ENCODE measurements at places on chromosomes 3 and 15. TPM values are rescaled to one million over a fixed set of nuclear protein-coding genes. Genes with fewer than 3 reads are reported as not detected.

DNA sequence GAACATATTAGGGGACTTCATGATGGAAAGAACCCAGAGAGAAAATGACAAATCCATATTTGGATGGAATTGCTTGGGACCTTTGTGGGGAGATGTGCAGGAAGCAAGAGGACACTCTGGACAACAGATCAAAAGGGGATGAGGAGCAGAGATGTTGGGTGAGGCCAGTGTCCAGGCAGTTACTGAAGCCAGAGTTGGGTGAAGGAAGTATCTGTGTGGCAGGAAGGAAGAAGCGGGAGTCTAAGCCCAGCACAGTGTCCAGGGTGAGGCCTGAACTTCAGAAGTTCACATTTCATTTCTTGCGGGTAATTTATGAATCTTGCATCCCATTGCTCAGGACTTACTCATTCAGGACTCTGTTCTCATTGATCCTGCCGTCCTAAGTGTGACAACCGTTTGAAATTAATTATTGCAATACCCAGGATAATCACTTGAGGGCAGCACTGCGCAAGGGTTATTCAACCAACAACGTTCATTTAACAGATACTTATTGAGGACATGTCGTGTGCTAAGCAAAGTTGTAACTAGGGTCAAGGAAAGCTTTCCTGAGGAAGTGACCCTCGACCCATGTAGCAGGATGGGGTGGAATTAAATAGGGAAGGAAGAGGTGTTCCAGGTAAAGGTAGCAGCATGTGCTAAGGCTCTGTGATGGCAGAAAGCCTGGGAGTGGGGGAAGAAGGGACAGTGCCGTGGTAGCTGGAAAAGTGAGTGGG, 61.3 kb upstream of the CMTM8 start:
- H3K4me3 ChIP-seq, result peak overlapping the region; percentile 40
- H3K4me1 ChIP-seq, result peaks cover 10% of the 10 kb centered on the region
- H3K27me3 ChIP-seq, result peaks cover 9% of the 10 kb centered on the region
- peaks cover 9% of the 10 kb centered on the region for H3K36me3 ChIP-seq
- peak; percentile 33 for DNase-seq

The TMEM212 gene
- total RNA-seq, result not detected

DNA sequence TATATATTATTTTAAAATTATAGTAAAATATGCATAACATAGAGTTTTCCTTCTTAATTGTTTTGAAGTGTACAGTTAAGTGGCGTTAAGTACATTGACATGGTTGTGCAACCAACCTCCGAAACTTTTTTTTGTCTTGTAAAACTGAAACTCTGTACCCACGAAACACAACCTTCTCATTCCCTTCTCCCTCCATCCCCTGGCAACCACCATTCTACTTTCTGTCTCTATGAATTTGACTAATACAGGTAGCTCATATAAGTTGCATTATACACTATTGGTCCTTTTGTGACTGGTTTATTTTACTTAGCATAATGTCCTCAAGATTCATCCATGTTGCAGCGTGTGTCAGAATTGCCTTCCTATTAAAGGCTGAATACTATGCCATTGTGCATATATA, 179.4 kb downstream of the SATB1 start:
- H3K4me3 ChIP-seq, result no peak overlapping the region
- no peak overlapping the region for H3K27ac ChIP-seq
- no peaks in the 10 kb centered on the region for H3K36me3 ChIP-seq
- DNase-seq, result no peak
- no peaks in the 10 kb centered on the region for H3K27me3 ChIP-seq

DNA sequence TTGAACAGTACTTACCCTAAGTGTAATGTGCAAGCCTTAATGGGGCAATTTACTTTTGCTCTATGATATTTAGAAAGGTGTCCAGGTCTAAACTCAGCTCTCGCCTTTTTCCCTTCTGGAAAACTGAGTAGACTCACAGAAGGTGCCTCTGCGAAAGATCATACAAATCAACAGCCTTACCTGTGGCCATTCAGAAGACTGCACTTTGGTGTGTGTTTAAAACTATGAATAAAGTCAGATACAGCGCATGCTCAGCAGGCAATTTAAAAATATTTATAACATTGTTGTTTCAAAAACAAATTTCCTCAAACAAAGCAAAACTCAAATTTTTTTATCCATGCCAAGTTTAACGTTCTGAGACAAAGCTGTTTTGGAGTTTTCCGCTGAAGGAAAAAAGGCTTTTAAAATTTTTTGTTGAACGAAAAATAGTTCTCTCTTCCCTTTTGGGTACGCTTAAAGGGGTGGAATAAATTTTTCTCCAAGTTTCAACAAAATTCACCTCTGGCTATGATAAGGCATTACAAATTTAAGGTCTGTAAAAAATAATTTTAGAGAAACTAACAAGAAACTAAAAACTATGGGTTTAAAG, 156.3 kb downstream of the TIGIT start:
- DNase-seq, result no peak
- H3K27me3 ChIP-seq, result peaks cover 4% of the 10 kb centered on the region
- H3K4me1 ChIP-seq, result peaks cover 1% of the 10 kb centered on the region
- no peaks in the 10 kb centered on the region for H3K36me3 ChIP-seq

- H3K27ac ChIP-seq, result no peak overlapping the region
- no peaks in the 10 kb centered on the region for H3K27me3 ChIP-seq
- H3K4me1 ChIP-seq, result peaks cover 19% of the 10 kb centered on the region
- DNase-seq, result no peak
- H3K36me3 ChIP-seq, result peaks cover 25% of the 10 kb centered on the region
- H3K4me3 ChIP-seq, result no peak overlapping the region
Observed at GRCh38 chr3:15043408-15044171, 21.5 kb downstream of the MRPS25 start.

DNA sequence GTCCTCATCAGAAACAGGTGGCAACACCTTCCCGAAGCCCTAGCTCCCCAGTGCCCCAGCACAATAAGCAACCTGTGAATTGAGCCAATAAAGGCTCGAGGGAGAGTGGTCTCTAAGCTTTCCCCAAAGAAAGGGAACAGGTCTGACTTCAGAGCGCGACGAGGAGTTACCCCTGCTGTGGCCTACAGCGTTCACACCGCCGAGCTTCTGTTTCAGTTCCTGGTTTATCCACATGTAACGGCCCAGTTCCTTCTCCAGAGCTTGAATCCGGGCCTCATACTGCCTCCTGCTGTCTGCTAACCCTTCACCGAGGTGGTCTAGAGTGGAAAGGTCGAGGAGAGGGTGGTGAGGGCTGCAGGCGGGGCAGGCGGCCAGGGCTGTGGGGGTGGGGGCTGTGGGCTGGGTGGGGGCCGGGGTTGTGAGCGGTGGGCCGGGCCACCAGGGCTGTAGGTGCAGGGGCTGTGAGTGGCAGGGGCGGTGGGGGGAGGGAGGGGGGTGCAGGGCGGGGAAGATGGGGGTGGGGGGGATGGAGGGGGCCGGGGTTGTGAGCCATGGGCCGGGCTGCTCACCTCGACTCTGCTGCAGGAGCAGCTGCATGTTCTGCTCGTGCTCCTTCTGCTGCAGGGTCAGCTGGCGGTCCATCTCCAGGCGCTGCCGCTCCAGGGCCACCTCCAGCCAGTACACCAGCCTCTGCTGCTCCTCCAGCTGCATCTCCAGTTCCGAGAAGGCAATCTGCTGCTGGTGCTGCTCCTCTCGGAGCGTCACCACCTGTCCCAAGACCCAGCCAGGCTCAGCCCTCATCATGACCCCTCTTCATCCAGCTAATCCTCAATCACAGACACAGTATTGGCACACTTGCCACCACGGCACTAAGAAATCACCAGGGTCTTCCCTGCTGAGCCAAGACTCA, 26.2 kb downstream of the KIF7 start:
- H3K27ac ChIP-seq, result no peak overlapping the region
- no peaks in the 10 kb centered on the region for H3K27me3 ChIP-seq
- H3K36me3 ChIP-seq, result peaks cover 46% of the 10 kb centered on the region
- H3K4me3 ChIP-seq, result no peak overlapping the region
- no peaks in the 10 kb centered on the region for H3K4me1 ChIP-seq
- no peak for DNase-seq

The PLA2G4F gene
- total RNA-seq, result not detected

All from activated naive CD8-positive, alpha-beta T cell treated with anti-CD3 and anti-CD28 coated beads, Interleukin-2, amount 10 ng/mL, durations not matched to agents 7 days and 5 days (primary cell).